ENCODE measurements at places on chromosomes 1 and 21.
A peak's percentile ranks its signal among the peaks of the same experiment; 100 is the strongest.

GRCh38 chr1:21779613-21780521, 3.1 kb downstream of the USP48 start:
- DNase-seq: no peak

- peak; percentile 11 for DNase-seq
Observed at GRCh38 chr1:46549697-46550681, 1.5 kb downstream of the KNCN start.

DNA sequence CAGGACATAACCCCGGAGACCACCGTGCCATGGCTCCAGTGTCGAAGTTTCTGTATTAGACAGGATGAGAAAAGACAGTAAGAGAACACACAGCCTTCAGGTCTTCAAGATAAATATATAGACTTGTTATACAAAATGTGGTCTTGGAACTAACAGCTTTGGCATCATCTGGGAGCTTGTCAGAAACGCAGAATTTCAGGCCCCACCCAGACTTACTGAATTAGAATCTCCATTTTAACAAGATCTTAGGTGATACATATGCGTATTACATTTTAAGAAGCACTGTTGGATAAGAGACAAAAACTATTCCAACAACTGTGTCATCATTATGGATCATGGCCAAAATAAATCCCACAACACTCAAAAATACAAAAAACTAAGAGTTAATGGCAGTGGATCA, 239.3 kb downstream of the ASTN1 start:
- no peak for DNase-seq

DNA sequence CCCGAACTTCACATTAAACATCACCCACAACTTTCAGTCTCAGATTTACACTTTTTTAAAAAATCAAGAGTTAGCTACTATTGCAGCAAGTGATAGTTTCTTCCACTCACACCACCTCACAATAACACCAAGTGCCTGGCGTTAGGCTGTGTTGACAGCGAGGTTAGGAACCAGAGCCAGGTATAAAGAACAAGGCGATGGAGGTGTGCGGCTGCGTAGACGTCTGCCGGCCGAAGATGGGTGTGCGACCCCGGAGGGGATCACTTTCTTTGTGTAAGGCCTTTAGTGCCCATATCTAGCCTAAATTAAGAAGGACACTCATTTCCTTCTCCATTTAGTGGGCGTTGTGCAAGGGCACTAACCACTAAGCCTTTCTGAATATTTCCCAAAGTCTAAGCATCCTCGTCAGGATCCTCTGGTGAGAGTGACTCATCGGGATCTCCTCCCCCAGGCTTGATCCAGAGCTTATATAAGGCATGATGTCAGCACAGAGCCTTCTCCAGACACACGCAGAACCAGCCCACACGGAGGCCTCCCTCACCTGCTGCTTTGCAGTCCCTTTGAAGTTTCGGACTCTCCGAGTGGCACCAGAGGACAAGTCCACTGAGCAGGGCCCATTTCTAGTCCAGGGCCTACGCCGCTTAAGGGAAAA, 11.8 kb downstream of the NHLH2 start:
- DNase-seq: no peak

DNA sequence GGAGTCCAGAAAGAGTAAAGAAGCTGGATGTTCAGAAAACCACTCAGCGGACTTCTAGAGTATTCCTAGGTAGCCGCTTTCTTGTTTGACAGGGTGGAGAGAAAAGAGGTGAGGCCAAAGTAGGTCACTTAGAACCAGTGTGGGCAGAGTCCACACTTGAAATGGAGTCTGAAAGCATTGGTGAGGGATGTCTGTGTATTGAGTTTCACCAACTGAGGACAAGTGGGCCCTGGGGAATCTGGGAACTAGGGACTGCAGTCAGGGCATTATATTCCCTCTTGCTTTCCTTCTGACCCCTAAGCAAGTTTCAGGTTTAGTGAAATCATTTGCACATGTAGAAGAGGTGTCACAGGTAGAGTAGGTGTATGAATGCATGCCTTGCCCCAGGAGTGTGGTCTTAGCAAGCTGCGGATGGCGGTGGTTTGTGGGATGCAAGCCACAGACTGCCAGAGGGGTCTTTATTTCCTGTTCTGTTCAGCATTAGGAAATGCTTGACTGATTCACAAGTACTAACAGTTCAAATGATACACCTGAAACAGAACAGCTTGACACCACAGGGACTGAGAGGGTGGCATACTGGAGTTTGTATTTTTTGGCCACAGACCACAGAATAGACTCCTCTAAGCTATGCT, 1.1 kb upstream of the GNG12 start:
- no peak for DNase-seq

DNA sequence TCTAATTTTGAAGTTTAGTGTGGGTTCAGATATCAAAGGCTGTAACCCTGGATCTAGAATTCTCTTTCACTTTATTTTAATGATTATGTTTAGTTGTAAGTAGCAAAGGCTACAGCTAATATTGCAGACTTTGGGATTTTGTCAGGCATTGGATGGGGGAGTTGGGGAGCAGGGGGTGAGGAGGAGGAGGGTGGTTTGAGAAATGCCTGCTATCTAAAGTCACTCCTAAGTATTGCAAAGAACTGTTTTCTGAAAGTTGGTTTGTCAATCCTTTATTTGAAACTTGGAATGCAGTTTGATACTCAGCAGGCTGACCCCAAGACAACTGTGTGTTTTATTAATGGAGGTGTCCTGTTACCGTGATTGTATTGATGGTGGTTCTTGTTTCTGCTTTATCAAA, 1.2 kb downstream of the NTPCR start:
- no peak for DNase-seq

GRCh38 chr1:59549066-59549837, 252.4 kb downstream of the FGGY start:
- no peak for DNase-seq

DNA sequence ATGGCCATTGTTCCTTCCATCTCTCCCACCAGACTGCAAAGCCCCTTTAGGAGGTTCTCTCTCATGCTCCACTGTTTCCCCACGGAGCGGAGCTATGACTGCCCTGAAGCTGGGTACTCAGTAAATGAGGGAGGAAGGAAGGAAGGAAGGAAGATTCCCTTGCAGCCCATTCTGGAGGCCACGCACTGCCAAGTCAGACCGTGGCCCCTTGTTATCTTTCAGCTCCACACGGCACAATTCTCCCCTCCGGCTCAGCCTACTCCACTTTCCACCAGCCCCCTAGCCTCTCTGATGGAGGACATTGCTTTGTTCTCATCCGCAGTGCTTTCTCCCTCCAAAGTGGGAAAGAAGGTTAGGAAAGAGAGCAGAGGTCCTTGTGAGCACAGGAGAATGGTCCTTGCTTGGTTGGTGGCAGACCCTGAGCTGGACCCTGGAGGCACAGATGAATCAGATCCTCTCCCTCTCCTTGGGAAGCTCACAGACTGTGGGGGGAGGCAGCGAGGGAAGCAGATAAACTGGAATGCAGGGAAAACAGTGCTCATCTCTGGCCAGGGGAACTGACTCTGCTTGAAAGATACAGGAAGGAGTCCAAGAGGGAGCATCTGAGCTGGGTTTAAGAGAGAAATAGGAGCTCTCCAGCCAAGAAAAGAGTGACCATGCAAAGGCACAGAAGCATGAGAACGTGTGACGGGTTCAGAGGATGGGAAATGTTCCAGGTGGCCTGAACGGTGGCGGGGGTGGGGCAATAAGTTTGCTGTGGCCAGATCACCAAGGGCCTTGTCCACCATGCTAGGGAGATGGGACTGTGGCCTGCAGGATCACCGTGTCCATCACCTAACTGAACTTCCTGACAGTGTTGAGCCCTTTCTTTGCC, 52.6 kb downstream of the GLIS1 start:
- DNase-seq: no peak

DNA sequence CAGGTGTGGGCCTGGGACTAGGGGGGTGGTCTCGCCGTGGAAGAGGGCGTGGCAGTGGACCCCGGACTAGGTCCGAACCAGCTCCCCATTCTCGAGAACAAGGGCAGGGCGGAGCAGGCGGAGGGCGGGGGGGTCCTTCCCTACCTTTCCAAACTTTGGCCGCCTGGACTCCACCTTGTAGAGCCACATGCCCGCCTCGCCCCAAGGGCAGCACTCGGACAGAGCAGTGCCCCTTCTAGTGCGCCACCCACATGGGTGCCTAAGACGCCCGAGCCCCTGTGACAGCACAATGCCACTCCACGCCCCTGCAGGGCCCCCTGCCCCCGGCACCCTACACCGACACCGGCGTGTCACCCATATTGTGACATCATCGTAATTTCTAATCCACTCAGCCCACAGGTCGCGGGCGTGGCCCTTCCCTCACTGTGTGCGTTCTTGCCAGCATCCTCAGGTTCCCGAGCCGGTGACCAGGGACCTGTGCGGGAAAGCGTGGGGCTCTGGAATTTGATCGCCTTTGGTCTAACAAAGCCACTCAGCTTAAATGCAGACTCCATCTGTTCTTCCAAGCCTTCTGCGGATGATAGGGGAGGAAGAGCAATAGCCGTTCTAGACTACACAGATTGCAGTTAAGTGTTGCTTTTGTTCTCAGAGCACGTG, 553 bp upstream of the STMN1 start:
- DNase-seq: no peak

- DNase-seq: no peak
Observed at GRCh38 chr1:47459253-47459788, 21.5 kb downstream of the FOXD2 start.

DNA sequence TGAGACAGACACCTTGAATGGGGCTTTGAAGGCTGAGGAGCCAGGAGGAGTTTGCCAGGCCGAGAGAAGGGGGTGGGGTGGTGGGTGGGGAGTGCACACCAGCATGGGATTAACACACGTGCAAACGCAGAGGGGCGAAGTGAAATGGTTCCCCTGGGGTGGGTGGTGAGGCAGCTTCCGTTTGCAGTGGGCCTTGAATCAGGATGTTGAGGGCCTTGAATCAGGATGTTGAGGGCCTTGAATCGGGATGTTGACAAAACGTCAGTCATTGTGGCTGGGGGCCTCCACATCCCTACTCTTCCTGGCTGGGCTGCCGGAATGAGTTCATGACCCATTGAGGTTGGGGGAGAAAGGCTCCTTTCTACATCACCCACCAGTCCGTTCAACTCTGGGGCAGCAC, 16.6 kb downstream of the LDLRAP1 start:
- DNase-seq: no peak

DNA sequence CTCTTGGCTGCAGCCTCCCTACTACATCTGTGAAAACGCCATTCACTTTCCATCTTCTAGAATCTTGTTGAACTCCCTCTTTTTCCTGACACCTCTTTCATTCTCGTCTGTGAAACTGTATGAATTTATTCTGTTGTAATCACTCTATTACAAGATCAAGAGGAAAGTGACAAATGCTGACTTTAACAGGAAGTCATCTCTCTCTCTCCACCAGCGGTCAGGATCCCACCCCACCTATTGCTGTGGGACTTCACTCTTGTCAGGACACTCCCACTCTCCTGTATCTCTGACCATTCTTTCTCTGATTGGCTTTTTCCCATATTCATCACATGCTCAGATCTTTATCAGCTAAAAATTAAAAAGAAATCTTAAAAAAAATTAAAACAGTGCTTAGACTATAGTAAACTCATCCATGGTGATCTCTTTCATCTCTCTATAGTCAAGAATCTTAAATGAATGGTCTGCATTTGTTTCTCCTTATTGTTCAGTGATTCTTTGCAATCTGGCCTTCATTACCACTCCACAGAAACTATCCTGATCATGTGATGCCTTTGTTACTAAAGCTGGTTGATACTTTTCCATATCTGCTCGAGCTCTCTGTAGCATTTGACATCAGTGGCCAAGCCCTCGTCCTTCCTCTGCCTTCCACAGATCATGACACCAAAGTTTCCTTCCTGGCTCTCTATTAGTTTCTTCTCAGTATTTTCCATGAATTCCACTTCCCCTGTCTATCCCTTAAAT, 113.6 kb downstream of the UCHL5 start:
- DNase-seq: no peak

GRCh38 chr21:45709173-45709572, 65.6 kb downstream of the PCBP3 start:
- DNase-seq: no peak

- DNase-seq: no peak
Observed at GRCh38 chr1:195105773-195106172, 1502.5 kb downstream of the KCNT2 start.

Data from activated effector memory CD4-positive, alpha-beta T cell treated with Interleukin-2 at 50 U/mL for 16 hours (primary cell).